ENCODE measurements at places on chromosomes 16 and 17. TPM values are rescaled to one million over a fixed set of nuclear protein-coding genes. Genes with fewer than 3 reads are reported as not detected.

Gene CCL8
- total RNA-seq = not detected

Gene KRT16
- total RNA-seq = not detected

Gene MILR1
- 4.1 TPM for total RNA-seq

Gene CD300H
- total RNA-seq = not detected

Gene IKZF3
- 0.83 TPM for total RNA-seq

Gene SLFN14
- not detected for total RNA-seq

Gene ERI2
- 14.1 TPM for total RNA-seq

Gene CDC27
- 51.1 TPM for total RNA-seq

Gene SERPINF2
- total RNA-seq = 3.7 TPM

Gene SEC14L1
- total RNA-seq = 96.4 TPM

Gene OTOA
- not detected for total RNA-seq

Gene RNF213
- 68.4 TPM for total RNA-seq

Gene TRPV3
- 0.83 TPM for total RNA-seq

Gene CCL22
- total RNA-seq = not detected

Gene TEKT5
- not detected for total RNA-seq

Gene KRTAP2-3
- total RNA-seq = not detected

Gene CIBAR2
- not detected for total RNA-seq

Gene TMEM238L
- total RNA-seq = not detected

Gene PEX12
- total RNA-seq = 5.0 TPM

Gene MYH1
- total RNA-seq = not detected

Gene SDR42E1
- 1.3 TPM for total RNA-seq

Gene CCL18
- total RNA-seq = 16.7 TPM

Gene PLK1
- total RNA-seq = 1.4 TPM

Gene FTSJ3
- total RNA-seq = 60.6 TPM

Gene DNAJA2
- 48.4 TPM for total RNA-seq

Gene OSGIN1
- total RNA-seq = 17.6 TPM

Gene KRTAP2-1
- total RNA-seq = not detected

Gene GPR179
- not detected for total RNA-seq

Gene ARHGDIG
- 4.8 TPM for total RNA-seq

Gene NRN1L
- not detected for total RNA-seq

Gene SECTM1
- 30.6 TPM for total RNA-seq

Measured in esophagus muscularis mucosa (tissue), 4 donors.